Cardiac fibroblast (primary cell): ENCODE measurements at places on chromosomes 16 and 17.

DNA sequence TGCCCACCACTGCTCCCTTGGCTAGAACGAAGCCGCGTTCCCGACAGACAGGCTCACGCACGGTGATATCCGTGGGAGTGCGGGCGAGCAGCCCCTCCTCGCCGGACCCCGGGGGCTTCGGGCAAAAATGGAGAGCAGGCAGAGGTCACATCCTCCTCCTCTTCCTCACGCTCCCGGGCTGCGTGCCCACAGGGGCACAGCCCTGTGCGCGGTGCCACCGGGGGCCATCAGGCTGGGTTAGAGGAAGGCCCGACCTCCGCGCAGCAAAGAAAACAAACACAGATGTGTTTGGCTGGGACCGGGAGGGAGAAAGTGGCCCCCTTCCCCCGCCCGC, 519 bp upstream of the NTN1 start:
- DNase-seq: no peak

- peak; percentile 38 for DNase-seq
Measured at GRCh38 chr17:30831257-30831656, 509 bp upstream of the ATAD5 start.

DNA sequence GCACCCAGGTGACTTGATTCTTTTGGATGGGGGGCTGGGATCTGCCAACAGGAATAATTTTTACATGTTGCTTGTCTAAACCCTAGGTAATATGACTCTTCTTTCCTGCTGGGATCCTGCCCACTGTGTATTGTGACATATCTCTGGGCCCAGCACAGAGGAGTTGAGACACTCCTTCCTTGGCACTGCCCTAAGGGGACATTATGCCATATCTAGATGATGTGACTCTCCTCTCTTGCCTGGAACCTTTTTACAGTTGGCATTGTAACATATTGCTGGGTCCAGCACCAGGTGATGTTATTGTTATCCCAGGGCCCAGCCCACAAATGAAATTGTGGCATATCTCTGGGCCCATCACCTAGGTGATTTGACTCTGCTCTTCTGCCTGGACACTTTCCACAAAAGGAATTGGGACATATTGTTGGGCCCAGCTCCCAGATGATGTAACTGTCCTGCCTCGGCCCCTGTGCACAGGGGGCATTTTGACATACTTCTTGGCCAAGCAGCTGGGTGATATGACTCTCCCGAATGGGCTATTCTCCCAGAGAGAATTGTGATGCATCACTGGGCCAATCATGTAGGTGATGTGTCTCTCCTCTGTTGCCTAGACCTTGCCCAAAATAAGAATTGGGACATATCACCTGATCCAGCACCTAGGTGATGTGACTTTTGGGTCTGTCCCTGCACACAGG, 1837.7 kb downstream of the TP53TG3F start:
- no peak for DNase-seq

DNA sequence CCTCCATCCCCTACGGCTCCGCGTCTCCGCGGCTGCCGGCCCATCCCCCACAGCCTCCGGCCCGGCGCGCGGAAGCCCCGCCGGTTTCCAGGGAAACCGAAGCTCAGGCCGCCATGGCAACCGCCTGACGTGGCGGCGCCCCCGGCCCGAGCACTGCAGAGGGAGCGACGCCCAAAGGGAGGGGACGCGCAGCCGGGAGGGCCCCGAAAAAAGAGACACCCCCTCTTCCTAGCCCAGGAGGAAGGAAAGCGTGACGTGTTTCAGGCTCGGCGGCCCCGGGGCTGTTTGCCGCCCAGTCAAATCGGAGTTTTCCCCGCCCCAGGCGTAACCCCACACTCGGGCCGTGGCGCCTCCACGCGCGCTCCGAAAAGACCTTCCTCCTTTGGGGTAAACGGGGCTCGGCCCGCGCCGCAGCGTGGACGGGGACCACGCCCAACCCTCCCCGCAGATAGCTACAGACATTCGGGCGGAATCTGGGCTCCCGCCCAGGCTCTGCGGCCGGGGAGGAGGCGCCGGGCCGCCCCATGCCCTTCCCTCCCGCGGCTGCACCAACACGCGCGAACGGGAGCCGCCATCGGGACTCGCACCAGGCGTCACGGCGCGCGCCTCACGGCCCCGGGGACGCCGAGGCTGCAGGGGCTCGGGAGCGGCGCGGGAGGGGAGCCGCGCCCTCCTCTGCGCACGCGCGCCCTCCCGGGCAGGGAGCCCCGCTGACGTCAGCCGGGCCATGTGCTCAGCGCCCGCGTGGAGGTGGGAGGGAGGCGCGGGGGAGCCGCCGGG, 7.5 kb downstream of the MNT start:
- peak; percentile 90 for DNase-seq

GRCh38 chr16:82183004-82183397, 13.0 kb upstream of the MPHOSPH6 start:
- DNase-seq: peak; percentile 48
